ENCODE measurements at places on chromosomes 7 and 10.

DNA sequence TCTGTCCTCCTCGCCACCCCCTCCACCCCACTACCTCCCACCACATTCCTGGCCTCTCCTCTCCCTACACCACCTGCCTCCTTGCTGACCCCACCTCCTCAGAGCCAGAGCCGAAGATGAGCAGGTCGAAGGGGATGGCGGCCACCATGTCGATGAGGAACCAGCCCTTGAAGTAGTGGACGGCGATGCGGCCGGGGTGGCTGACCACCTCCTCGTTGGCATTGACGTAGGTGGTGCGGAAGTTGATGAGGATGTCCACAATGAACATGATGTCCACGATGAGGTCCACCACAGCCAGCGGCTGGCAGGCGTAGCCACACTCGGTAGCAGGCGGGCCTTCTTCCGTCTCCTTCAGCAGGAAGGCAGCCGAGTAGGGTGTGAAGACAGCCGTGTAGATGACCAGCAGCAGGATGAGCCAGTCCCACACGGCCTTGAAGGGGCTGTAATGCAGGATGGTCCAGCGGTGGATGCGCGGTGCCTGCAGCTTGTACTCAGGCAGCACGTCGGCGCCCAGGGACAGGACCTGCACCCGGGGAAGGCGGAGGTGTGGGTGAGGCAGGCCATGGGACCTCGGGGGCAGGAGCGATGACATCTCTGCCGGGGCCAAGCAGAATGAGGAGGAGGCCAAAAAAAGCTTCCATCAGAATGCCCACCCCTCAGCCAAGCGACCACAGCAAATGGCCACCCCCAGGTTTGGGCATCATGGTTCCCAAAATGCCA is 25.6 kb downstream of the KCNH2 start:
- DNase-seq: no peak

DNA sequence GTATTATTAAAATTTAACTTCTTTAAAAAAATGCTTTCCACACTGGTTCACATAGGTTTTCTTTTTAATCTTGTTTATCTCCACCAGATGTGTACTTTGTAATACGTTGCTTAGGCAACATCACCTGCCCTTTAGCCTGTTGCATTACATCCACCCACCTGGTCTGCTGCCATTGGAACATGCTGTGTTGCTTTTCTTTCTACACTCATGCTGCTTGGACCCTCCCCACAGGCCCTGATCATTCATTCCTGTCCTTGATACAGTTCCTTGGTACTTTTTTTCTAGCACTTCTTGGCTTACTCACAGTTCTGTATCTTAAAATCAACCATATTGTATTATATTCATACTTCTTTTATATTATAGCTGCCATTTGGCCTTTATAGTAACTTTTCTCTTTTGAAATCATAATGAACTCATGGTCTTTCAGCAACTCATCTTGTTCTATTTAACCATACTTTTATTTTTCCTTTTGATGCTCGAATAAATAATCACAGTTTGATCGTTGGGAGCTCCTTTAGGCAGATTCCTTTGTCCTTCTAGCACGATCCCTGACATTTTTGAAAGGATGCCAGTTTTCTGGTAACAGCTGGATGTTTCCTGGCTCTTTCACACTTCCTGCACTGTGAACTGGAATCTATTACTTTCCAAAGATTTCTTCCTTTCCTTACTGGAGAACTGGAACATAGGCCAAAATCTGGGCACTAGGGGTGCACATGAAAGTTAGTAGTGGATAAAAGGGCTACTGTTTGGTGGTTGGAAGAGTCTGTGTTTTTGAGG is 125.1 kb downstream of the CDK14 start:
- DNase-seq: no peak

DNA sequence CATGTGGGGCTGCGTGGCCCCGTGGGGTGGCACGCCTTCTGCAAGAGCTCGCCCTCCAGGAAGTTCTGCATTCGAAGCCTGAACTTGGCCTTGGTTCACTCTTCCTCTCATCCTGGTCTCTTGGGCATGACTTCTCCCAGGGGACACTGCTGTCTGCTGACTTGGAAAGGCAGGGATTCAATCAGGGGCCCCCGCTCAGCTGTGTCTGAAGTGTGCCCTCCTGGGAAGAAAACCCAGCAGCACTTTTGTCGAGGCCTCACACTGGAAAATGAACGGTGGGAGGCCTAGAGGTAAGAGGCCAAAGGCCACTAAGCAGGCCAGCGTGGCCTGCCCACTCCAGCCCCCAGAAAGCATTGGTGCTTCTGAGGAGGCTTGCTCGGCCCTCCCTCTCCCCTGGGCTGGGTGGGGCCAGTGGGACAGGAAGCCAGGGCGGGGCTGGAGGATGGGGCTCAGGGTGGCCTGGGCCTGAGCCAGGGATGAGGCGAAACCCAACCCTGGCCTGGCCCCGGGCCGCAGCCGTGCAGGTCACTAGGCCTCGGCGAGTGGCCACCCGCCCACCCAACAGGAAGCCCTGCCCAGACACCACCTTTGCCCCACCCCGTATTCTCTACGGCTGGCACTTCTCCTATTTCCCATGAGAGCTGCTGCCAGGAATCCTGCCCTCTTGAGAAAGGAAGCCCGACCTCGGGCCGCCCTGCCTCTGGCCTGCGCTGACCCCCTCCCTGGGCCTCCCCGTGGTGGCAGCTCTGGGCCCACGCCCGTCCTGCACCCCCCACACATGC is 81.1 kb downstream of the ZMIZ1 start:
- no peak for DNase-seq

- DNase-seq: no peak
Measured at GRCh38 chr10:70084189-70084588, 31.5 kb downstream of the MACROH2A2 start.

DNA sequence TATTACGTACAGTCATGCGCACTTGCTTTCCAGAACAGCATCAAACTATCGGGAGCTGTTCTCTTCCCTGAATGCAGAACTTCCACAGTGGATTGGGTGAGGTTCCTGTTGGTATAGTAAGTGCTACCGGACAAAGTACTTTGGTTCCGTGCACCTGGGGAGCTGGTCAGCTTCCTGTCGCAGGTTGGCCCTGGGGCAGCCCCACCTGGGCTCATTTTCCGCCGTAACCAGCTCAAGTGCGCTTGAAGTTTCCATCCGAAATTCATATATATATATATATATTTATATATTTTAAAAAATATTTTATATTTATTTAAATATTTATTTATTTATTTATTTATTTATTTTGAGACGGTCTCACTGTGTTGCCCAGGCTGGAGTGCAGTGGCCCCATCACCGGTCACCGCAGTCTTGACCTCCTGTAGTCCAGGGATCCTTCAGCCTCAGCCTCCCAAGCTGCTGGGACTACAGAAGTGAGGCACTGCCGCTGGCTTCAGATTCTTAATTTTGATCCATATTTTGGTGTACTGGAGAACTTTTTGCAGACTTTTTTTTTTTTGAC is 6.5 kb downstream of the SCART1 start:
- DNase-seq: no peak

GRCh38 chr7:122183106-122183505 is 39.1 kb upstream of the AASS start:
- DNase-seq: no peak

GRCh38 chr7:54711900-54712595 is 47.0 kb downstream of the SEC61G start:
- no peak for DNase-seq

DNA sequence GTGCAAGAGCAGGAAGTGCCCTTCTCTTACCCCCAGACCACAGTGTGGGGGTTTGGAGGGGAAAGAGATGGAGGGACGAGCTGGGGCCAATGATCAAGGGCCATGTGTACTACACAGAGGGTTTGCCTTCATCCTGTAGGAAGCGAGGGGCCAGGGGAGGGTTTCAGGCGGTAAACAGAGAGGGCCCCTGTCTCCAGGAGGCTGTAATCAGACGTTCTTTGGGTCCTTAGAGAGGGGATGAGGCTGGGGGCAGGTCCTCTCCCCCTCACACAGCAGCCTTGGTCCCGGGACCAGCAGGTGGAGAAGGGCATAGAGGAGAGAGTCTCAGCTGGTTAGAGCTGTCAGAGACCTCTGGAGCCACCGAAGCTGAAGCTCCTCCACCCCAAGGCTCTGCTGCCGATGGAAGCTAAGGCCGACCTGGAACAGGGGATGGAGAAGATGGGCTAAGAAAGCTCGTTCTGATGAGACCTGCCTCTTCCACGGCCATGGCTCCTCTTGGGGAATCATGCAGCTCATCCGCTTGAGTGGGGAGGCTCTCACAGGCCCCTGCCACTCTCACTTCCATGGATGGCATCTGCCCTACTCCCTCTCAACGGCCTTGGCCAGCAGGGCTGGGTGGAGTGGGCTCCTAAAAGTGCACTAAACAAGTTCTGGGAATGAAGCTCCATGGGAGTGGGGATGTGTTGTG is 3.5 kb downstream of the LOXL4 start:
- DNase-seq: no peak

DNA sequence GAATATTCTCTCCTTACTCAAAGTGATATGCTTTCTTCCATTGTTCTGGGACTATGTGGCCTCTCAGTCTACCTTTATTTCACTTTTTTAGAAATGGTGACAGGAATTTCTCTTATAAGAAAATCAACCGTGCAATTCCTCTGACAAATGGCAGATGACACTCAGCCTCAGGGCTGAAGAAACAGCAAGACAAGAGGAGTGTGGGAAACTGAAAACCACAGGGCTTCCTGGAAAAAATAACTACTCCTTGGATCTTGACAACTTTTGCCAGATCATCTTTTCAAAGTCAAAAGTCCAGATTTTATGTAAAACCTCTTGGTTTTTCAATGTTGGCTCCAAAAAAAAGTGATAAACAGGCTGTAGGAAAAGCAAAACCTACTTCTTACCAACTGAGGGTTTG is 121.5 kb downstream of the TYW1B start:
- DNase-seq: no peak

DNA sequence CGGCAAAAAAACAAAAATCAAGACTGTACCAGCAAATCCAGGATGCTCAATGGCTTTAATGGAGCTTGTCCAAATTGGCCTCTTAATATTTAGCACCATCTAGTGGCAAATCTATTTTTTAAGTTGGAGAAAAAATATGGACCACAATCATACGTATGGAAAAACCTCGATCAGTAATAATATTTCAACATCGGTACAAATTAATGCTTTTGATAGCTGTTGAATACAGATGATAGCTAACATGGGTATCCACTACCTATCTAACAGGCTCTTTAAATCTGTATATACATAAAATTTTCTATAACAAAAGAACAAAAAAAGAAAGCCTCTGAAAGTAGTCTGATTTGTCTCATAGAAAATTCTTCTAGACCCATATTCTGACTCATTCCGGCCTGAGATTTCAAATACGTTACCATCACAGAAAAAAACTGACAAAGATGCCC is 29.2 kb downstream of the COA1 start:
- no peak for DNase-seq

DNA sequence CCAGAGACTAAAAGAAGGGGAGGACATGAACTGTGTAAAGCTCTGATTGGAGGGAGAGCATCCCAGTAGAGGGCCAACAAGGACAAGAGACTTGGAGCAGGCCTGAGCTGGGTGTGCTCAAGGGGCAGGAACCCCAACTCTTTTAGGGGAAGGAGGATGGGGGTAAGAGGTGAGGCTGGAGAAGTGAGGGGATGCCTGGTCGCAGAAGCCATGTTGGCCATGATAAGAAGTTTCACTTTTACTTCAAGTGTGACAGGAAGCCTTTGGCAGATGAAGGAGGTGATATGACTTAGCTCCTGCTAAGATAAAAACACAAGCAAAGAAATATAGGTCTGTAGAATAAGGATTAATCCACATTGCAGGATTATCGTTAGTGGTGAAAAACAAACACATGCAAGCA is 208.3 kb downstream of the JAZF1 start:
- no peak for DNase-seq

- DNase-seq: no peak
Measured at GRCh38 chr7:19109000-19109946, 8.2 kb downstream of the TWIST1 start.

DNA sequence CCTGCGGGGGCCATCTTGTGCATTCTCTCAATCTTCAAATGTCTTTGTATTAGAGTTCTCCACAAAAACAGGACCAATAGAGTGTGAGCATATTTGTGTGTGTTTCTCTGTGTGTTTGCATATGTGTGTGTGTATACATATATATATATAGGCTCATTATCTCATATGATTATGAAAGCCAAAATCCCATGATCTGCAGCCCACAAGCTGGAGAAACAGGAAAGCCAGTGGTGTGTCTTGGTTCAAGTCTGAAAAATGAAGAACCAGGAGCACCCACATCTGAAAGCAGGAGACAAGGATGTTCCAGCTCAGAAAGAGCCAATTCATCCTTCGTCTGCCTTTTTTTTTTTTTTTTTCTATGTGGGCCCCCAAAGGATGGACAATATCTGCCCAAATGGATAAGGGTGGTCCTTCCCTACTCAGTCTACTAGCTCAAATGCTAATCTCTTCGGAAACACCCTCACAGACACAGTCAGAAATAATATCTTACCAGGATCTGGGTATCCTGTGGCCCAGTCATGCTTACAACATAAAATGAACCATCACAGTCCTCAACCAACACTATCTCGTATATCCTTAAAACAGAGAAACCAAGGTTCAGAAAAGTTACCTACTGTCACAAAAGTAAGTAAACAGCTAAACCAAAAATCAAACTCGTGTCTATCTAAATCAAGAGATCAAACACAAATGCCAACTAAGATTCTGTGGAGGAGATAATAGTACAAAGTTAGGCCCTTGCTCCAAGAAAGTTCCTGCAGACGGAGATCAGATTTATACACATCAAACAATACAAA is 141.9 kb downstream of the JMJD1C start:
- no peak for DNase-seq

DNA sequence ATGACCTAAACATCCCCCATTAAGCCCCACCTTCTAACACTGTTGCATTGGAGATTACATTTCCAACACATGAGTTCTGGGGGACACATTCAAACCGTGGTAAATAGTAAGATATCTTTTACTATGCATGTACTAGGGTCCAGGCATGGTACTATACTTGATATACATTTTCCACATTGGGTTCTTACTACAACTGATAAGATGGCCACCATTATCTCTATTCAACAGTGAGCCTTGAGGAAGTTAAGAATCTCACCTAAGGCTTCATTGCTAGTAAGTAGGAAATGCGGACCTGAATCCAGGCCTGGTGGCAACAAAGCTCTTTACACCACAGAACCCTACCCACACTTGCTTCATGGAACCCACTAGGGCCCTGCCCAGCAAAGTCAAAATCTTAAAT is 5.7 kb downstream of the PANK1 start:
- DNase-seq: no peak

DNA sequence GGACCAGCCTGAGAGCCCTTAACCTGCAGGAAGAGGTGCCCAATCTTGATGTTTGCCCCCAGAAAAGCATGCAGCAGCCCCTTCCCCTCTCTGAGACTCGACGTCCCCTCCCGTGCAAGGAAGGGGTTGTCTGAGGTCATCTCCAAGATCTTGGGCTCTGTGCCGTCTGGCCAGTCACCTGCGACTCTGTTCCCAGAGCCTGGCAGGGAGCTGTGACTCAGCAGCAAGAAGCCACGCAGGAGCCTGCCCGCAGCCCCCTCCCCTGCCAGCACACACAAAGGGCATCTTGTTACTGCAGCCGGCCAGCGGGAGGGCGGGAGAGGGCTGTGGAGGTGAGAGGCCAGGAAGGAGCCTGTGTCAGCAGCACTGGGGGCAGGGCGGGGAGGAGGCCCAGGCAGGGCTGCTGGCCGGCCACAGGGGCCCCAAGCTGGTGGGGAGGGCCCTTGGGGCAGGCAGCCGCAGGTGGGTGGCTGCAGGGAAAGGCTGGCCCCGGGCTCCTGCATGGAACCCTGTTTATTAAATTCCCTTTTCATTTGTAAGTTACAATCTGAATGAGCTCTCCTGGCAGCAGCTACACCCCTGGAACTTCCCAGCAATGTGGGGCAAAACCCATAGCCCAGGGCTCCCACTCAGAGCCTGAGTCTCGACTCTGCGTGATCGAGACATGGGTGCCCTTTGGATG is 103.7 kb upstream of the ZMIZ1 start:
- DNase-seq: no peak

- DNase-seq: no peak
Measured at GRCh38 chr7:15495170-15495569, 66.6 kb downstream of the AGMO start.

All from activated CD4-positive, alpha-beta T cell treated with anti-CD3 and anti-CD28 coated beads, Interleukin-2, amount 50 U/mL, for 24 hours (primary cell).